ENCODE measurements at places on chromosomes 12 and 14.

- DNase-seq, result no peak
Measured at GRCh38 chr12:52043386-52044212, 7.6 kb upstream of the NR4A1 start.

DNA sequence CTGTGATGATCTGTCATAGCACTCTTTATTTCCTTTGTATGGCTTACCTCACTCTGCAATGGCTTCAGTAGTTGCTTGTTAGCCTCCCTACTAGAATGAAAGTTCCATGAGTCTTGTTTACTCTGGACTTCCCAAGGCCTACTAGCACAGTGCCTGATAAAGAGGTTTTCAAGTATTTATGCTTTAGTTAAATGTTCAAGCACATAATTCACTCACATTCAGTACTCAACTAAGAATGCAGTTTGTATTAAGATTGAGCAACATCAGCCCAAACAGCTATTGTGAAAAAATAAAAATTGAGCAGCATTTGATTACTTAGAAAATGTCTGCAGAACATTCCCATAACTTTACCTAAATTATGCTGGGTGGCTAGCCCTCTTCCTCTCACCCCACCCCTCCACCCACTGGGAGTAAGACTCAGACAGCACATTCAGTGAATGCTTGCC, 158.9 kb upstream of the AMIGO2 start:
- DNase-seq, result no peak

GRCh38 chr14:96204151-96205058, at the start of gene BDKRB2:
TSS of gene BDKRB2 (plus strand) at chr14:96204839. CDS start at chr14:96237108, 32,269 bp downstream.
- DNase-seq, result no peak

DNA sequence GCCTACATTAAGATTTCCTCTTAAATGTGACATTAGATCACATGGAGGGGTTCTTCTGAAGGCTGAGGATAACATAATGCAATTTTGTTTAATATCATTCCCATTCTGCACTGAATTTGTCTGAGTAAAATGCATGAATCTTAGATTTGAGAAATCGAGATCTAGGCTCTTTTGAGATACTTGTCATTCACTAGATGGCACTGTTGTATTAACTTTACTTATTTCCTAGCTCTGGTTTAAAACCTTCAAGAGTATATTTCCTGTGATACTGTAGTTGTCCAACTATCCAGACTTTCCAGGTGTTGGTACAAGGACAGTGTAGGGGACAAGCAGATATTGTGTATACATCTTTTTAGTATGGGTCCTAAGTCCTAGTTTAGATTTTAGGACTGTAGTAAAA, 91.7 kb upstream of the SEL1L start:
- no peak for DNase-seq

GRCh38 chr14:100292301-100292775, 13.9 kb downstream of the SLC25A29 start:
- no peak for DNase-seq

- no peak for DNase-seq
Measured at GRCh38 chr12:46492471-46493085, 120.0 kb upstream of the SLC38A2 start.

GRCh38 chr12:27244689-27245488, 803 bp downstream of the STK38L start:
- no peak for DNase-seq

DNA sequence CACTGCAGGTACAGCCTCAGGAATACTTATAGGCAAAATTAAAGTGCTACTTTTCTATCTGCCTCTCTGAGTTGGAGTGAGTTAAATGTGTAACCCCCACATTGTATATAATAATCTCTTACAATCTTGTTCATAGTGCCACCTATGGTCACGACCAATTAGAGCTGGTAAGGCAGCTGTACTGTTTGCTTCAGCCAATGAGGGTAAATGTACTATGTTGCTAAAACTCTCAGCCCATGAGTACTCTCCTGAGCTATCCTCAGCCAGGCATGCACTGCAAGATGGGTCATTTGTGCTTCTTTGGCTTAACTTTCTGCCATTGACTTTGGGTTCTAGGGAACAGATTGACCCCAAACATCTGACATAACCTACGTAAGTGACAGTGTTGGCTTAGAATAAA, 15.0 kb upstream of the MDM2 start:
- DNase-seq, result no peak

DNA sequence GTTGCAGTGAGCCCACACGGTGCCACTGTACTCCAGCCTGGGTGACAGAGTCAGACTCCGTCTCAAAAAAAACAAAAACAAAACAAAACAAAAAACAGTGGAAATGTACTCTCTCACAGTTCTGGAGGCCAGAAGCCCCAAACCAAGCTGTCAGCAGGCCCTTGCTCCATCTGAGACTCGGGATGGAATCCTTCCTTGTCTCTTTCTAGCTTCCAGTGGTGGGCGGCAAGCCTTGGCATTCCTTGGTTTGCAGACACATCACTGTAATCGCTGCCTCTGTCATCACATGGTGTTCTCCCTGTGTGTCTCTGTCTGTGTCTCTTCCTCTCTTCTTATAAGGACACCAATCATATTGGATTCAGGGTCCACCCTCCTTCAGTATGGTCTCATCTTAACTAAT, 6.4 kb downstream of the TNS2 start:
- no peak for DNase-seq

DNA sequence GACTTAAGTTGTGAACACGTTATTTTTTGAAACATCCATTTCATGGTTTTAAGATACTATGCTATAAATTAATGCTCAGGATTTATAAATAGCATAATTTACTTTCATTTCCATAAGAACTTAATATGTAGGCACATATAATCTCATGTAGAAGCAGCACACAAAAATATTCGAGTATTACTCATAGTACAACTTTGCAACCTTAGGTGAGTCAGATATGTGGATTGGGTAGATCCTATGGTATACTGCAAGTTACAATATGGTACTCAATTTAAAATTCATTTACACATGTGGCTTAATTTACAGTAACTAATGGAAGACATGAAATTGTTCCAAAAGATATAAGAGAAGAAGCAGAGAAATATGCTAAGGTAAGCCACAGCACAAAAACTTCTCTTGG, 26.0 kb downstream of the PSMA3 start:
- no peak for DNase-seq

DNA sequence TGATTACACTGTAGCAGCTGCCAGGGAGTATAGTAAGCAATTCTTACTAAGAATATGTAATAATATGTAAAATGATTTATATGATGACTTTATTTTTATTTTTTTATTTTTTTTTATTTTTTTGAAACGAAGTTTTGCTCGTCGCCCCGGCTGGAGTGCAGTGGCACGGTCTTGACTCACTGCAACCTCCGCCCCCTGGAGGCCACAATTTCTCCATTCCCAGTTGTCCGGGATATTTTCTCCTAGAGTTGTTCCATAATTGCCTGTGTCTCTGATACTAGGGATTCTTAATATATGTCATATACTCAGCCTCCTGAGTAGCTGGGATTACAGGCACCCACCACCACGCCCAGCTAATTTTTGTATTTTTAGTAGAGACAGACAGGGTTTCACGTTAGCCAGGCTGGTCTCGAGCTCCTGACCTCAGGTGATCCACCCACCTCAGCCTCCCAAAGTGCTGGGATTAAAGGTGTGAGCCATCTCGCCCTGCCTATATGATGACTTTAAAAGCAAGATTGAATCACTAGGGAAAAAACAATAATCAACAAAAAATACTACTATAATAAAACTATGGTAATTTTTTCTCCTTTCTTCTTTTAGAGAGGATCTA, 12.2 kb upstream of the ITPR2 start:
- no peak for DNase-seq

DNA sequence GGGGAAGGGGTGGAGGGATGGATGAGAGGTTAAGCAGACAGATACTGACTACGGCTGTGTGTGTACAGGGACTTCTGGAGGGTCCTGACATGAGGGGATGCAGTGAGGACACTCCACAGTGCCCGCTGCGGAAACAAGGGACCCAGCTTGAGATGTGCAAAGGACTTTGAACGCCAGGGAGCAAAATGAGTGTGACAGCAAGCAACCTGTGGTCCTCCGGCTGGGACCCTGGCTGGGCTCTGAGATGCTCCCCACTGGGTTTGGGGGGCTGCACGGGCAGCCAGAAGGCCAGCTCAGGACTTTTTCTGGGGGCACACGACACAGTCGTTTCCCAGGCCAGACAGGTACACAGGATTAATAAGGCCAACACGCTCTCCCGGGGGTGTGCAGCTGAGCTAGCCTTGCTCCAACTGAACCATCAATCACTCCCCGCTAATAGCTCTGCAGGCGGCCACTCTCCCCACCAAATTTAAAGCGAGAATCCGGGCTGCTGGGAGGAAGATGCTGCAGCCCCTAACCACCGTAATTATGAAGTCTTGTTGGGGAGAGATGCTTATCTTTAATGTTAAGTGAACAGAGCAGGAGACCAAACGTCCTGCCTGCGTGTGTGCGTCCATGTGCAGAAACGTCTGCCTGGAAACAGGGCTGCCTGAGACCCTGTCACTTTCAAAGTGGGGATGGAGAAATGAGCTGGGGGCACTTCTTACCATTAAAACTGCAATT, 51.6 kb upstream of the DLK1 start:
- no peak for DNase-seq

- no peak for DNase-seq
Measured at GRCh38 chr12:31323391-31324115, 2.4 kb downstream of the SINHCAF start.

- DNase-seq, result no peak
Measured at GRCh38 chr12:87253157-87253556, 776.0 kb downstream of the C12orf50 start.

GRCh38 chr12:75955251-75955650, 76.3 kb downstream of the PHLDA1 start:
- no peak for DNase-seq

DNA sequence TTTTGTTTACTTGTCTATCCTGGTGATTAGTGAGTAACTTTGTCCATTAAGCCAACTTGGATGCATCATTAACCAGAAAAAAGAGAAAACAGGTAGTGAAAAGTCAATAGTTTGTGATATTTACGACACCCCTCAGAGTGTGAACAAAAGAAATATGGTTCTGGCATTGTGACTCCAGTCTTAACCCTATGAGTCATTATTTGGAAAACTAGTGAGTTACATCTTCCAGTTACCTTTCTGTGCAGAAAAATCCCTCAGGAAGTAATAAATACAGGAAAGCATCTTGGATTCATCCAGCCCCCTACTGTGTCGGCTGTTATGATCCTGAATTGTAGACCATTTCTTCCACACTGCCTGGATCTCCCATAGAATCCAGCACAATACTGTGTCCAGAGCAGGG, 379.1 kb downstream of the GALC start:
- DNase-seq, result no peak

GRCh38 chr14:101194373-101195308, 291.1 kb upstream of the RTL1 start:
- DNase-seq, result no peak

DNA sequence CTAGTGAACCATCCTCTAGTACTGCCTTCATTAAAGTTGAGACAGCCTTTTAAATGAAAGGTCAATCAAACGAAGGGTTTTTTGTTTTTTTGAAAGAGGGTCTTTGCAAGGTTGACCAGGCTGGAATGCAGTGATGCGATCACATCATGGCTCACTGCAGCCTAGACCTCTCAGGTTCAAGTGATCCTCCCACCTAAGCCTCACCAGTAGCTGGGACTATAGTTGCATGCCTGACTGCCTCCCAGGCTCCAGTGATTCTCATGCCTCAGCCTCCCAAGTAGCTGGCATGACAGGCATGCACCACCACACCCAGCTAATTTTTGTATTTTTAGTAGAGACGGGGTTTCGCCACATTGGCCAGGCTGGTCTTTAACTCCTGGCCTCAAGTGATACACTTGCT, 114.6 kb upstream of the SINHCAF start:
- no peak for DNase-seq

GRCh38 chr14:76720382-76720813, 40.9 kb upstream of the VASH1 start:
- DNase-seq, result no peak

DNA sequence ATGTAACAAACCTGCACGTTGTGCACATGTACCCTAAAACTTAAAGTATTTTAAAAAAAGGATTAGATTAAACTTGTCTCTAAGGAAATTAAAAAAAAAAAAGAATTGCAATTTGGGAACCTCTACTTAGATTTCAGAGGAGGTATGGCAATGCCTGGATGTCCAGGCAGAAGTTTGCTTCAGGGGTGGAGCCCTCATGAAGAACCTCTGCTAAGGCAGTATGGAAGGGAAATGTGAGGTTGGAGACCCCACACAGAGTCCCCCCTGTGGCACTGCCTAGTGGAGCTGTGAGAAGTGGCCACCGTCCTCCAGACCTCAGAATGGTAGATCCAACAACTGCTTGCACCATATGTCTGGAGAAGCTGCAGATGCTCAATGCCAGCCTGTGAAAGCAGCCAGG, 279.6 kb upstream of the CCDC196 start:
- DNase-seq, result no peak

- DNase-seq, result no peak
Measured at GRCh38 chr14:105529319-105529568, 2.9 kb downstream of the TMEM121 start.

- DNase-seq, result no peak
Measured at GRCh38 chr14:47390831-47391504, 284.4 kb downstream of the MDGA2 start.

DNA sequence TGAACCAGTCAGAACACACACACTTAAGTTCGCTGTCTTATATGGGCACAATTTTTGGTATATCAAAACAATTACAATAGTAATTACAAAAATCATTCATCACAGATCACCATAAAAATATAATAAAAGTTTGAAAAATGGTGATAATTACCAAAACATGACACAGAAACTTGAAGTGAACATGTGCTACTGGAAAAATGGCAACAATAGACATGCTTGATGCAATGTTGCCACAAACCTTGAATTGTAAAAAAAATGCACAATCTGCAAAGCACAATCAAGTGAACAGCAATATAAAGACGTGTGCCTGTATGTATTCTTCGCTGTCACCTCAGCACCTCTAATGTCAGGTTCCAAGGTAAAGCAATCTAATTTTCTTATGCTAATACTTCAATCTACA, 117.6 kb downstream of the PRKD1 start:
- no peak for DNase-seq

GRCh38 chr12:104768033-104768432, 190.1 kb downstream of the SLC41A2 start:
- no peak for DNase-seq

DNA sequence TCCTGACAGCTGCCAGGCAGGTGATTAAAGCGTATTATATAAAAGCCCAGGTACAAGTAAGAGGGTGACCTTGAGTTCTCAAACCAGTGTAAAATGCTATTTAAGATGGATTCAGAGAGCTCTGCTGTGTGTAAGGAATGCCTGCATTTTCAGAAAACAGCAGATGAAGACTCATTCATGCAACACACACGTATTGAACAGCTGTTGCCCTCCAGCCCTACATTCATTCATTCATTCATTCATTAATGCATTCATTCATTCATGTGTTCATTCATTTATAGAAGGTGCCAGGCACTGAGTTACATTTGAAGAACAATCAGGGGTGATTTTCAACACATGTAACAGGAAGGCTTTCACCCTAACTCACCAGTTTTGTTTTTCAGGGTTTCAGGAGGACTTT, 27.4 kb upstream of the ELK3 start:
- no peak for DNase-seq

DNA sequence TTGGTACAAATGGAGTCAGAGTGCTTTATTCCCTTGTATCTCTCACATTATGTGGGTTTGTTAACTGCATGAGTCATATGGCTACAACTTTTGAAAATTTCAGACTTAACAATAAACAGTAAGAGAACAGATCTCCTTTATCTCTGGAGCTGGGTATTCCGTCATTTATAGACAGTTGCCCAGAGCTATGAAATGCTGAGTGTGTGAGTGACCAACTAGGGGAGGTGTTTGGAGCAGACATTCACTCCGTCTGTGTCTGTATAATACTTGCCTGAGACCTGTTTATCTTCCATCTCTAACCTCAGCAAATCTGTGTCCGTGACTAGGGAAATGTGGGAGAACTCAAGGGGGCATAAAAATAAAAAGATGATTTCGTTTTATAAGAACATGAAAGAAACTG, 279.9 kb upstream of the FAR2 start:
- DNase-seq, result no peak
